ENCODE measurements at places on chromosomes 3 and 15. TPM values are rescaled to one million over a fixed set of nuclear protein-coding genes. Genes with fewer than 3 reads are reported as not detected.

Gene OXSR1
- 37.7 TPM for polyA plus RNA-seq

Gene SLC25A26
- 19.0 TPM for polyA plus RNA-seq

Gene PLAAT1
- polyA plus RNA-seq: 14.3 TPM

Gene SLC12A1
- polyA plus RNA-seq: not detected

Gene LINGO1
- polyA plus RNA-seq: 10.9 TPM

Gene SCN11A
- 3.3 TPM for polyA plus RNA-seq

Gene ABTB1
- 11.4 TPM for polyA plus RNA-seq

Gene FMN1
- polyA plus RNA-seq: 2.0 TPM

Gene NOX5
- polyA plus RNA-seq: 0.11 TPM

Gene NANOGP8
- polyA plus RNA-seq: 0.34 TPM

- DNase-seq: no peak
Observed at GRCh38 chr3:168883145-168883544, 780.4 kb downstream of the MECOM start.

GRCh38 chr3:128012050-128012449 is 40.2 kb upstream of the SEC61A1 start:
- no peak for DNase-seq

DNA sequence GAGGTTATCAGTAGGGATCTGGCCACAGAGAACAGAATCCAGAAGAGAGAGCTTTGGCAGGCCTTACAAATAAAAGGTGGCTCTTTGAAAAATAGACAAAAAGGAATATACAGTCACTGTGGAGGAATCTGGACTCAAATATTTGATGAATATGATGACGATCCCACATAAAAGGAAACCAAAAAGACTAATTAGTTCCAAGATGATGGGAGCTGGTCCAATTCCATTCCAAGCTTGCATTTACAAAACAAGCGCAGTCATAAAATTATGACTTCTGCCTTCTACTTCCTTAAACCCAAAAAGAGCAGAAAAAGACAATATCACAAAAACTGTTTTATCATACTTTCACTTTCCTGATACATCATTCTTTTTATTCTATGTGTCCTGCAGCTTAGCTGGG is 285.8 kb downstream of the DIPK2A start:
- DNase-seq: no peak

- DNase-seq: peak; percentile 51
Observed at GRCh38 chr15:101267320-101268104, 9.8 kb downstream of the SELENOS start.

DNA sequence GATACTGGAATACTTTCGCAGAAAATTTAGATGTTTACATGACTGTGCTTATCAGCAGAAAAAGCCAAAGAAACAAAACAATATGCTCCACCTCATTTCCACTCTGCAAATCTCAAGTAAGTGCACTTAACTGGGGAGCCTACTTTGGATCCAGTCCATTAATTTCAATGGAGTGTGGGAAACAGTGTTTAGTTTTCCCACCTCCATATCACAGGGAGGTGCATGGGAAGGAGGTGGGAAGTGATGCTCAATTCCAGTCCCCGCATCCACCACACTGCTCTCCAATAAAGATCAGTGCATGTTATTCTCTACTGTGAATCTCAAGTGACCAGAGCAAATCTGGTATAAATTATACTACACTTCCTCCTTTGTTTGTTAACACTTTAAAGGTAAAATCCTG is 2.9 kb downstream of the NEDD4 start:
- no peak for DNase-seq

DNA sequence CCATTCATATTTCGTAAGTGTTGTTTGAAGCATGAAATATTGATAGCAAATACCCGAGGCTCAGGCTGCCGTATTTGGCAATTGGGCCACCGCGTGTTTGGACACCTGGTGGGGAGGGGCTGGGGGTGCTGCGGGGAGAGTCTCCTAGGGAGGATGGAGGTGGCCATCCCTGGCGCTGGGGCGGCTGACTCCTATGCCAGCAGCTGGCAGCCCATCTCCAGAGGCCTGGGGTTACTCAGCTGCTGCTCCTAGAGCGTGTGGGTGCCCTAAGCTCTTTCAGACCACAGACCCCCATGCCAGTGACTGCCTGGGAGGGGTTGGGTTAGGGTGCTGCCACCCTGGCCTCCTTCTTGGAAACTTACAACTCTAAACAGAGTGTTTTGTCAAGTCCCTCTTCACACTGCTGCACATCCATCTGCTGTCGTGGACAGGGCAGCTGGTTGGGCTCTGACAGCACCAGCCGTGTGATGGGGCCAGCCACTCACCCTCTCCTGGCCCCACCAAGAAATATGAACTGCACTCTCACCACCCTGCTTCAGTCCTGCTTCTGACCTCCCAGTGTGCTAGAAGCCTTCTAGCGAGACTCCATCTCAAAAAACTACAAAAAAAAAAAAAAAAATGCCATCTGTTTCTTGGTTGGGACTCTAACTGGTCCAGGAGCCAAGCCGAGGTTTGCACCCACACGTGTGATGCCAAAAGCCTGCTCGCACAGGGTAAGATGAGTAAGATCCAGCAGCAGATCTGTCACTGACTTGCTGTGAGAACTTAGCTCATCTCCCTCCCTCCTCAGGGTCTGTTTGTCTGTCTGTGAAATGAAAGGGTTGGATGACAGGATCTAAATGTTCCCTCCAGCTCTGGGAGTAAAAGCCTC is 156.2 kb downstream of the MEGF11 start:
- DNase-seq: peak; percentile 15

DNA sequence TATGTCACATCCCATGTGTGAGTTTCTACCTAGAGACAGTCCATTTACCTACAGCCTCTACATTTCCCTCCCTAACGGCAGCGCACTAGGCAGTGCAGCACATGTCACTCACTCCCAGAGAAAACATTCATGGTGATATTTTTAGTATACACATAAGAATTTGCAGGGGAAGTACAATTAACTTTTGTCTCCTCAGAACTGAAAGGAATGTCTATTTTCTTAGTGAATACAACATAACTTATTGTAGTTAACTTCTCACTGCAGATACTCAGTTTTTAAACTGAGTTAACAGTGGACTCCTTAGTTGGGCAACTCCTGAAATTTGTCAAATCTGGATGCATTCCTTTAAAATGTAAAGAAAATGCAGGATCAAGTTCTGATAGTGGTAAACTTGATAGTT is 4.5 kb upstream of the ZBTB47 start:
- no peak for DNase-seq

DNA sequence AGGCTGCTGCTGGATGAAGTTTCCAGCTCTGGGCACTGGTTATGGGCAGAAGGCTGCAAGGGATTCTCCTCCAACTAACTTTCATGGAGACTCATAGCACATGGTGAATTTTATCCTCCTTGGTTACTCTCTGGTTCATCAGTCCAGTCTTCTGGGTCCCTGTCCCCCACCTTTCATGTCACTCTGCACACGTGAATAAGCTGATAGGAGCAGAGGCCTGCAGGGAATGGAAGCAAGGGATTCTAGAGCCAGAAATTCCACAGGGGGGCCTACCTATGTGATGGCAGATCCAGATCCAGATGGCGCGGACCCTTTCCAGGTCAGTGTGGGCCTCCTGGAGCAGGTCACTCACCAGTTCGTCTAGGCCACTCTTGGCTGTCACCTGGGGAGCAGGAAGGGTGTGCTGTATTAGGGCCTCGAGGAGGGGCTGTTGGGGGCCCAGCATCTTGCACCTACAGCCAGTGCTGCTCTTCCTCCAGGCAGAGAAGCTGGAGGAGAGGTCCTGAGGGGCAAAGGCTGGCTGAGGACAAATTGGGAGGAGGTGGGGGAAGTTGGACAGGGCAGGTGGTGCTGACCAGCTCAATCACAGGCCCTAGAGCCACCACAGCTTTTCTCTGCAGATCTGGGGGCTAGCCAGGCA is 30.2 kb downstream of the KY start:
- DNase-seq: no peak

- peak; percentile 44 for DNase-seq
Observed at GRCh38 chr3:24608701-24609390, 114.2 kb upstream of the THRB start.

DNA sequence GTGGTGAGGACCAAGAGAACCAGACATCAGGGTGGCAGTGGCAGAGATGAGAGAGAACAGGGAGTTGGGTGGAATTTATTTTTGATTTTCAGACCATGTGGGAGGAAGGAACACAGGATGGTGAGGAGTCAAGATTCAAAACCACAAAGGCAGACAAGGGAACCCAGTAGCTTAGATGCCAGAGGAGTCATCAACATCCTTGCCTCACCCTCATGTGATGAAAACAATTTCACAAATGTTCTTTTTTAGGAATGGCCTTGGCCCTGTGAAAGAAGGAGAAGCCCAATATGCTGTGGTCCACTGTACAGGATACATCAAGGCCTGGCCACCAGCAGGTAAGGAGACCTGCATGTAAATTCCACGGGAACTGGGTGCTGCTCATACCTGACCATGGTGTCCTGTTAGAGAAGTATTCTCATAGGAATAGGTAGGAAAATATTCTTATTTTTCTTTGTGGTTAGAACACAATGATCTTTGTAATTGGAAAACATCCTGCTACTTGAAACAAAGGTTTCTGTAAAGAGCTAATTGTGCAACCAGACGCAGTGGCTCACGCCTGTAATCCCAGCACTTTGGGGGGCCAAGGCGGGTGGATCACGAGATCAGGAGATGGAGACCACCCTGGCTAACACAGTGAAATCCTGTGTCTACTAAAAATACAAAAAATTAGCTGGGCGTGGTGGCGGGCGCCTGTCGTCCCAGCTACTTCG is 110.0 kb downstream of the ARNT2 start:
- no peak for DNase-seq

DNA sequence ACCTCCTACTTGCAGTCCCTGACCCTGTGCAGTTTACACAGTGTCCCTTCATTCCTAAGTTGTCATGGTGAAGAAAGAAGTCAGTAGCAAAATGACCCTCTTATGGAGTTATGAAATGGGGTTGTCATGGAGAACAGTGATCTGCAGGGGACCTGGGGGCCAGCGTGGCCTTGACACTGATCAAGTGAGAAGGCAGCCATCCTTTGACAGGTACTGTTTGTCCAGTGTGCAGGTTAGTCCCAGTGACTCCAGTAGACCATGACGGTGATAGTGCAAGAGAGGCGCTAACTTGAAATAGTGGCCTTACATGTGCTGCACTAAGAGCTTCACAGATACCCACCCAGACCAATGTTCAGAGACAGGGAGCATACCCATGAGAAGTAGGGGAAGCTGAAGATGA is 87.9 kb downstream of the IL12A start:
- no peak for DNase-seq

DNA sequence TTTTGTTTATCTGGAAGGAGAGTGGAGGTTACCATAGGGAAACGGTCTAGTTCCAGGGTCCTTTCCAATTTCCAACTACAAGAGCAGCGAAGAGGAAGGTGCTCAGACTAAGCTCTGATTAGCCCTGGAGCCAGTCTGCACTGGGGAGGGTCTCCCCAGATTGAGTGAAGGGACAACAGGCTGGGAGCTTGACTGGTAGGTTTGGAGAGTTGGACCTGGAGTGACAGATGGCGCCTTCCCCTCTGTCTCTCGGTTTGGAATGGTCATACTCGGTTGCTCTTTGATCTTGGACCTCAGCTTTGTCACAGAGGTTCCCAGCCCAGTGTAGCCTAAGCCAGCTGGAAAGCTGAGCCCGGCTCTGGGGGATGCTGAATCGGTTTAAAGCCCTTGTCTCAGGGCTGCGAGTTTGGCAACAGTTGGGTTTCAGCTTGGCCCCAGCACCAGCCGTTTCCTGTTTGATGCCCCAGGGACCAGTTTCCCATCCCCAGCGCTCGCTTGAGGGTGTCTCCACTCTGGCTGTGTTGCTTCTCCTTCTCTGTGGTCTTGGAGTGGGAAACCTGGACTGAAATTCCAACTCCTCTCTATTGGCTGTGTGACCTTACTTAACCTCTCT is 53.1 kb upstream of the ULK4 start:
- peak; percentile 87 for DNase-seq

DNA sequence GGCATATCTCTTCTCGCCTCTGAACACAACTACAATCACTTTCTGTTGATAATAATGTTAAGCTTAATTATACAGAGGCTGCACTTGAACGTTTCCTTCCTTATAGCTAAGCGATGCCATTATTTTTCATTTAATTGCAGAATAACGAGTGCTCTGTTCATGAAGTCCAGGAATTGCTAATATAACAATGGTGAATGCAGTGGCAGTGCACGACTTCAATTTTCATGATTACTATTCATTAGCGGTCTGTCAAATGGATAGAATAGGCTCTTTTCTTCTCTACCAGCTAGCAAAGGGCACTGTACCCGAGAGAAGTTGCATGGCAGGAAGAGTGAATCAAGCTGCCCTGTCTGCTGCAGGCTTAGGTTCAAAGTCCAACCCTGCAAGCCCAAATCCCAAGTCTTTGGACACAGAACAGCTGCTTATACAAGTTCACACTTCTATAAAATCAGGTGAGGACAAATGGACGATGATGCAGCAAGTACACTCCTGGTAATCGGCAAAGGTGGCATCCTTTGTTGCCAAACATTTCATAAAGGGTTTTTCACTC is 75.6 kb downstream of the PDZRN3 start:
- no peak for DNase-seq

DNA sequence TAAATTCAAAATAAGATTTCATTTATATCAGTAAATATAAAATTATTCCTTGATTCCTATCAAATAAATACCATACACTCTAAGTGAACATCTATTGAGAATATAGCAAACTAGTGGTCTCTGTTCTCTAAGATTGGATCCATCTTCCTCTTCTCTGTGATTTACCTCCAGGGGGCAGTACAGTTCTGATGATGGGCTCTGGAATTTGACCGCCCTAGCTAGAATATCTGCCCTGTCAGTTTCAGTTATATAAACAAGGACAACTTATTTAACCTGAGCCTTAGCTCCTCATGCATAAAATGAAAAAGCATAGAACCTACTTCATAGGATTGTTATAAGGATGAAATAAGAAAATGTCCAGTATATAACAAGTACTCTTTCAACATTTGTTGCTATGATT is 171.1 kb upstream of the CCDC54 start:
- DNase-seq: no peak

DNA sequence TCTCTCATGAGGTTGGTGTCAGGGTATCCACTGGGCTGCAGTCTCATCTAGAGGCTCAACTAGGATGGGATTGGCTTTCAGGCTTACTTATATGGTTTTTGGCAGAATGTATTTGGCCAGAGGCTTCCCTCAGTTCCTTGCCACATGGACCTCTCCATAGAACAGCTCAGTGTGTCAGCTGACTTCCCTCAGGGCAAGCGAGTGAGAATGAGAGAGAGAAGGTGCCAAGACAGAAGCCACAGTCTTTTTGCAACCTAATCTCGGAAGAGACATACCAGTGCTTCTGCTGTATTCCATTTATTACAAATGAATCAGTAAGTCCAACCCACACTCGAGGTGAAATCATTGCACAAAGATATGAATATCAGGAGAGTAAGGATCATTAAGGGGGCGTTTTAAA is 129.2 kb downstream of the CCNL1 start:
- no peak for DNase-seq

DNA sequence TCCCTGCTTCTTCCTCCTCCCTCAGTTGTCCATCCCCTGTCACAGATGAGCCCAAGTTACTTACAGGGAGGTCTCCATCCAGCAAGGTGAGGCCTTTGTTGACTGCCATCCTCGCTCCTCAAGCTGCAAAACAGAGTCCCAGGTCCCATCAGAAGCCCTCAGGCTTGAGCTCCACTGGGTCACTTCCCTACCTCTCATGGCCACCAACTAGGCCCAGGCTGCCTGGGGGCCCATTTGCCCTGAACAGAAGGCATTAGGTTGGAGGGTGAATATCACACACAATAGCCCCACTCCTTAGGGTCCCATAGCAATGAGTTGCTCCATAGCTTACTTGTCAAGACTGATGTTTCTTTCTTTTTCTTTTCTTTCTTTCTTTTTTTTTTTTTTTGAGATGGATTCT is 1.8 kb downstream of the PLIN1 start:
- DNase-seq: no peak

- no peak for DNase-seq
Observed at GRCh38 chr3:191637611-191638010, 176.6 kb downstream of the PYDC2 start.
